ENCODE measurements at places on chromosomes 4 and X. TPM values are rescaled to one million over a fixed set of nuclear protein-coding genes. Genes with fewer than 3 reads are reported as not detected.

PAGE4 gene
- not detected for total RNA-seq

DNA sequence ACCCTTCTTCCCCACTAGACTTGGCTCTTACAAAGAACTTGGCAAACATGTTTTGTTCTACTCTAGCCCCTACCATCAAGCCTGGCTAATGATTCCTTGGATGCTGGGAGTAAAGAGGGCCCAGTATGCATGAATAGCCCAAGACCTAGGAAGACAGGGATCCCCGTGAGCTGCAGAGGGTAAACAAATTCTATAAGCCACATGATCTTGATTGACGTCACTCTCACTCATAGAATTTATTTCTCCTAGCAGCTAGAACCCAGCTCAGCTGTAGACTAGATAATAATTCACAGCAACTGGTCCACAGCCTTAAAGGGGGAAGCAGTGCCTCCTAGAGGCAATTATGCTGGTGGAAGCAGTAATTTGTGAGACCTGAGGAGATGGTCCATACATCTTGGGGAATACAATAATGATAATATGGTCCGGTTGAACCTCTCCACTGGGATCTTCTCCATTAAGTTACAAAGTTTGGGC, 16.1 kb upstream of the USO1 start:
- DNase-seq, result peak; percentile 58
- no peak overlapping the region for H3K4me3 ChIP-seq
- H3K27ac ChIP-seq, result no peak overlapping the region
- no peaks in the 10 kb centered on the region for H3K27me3 ChIP-seq
- no peaks in the 10 kb centered on the region for H3K4me1 ChIP-seq

GRCh38 chr4:100889401-100889800, 371.6 kb upstream of the EMCN start:
- H3K36me3 ChIP-seq, result no peaks in the 10 kb centered on the region
- peaks cover 3% of the 10 kb centered on the region for H3K27me3 ChIP-seq
- no peak for DNase-seq
- no peaks in the 10 kb centered on the region for H3K4me1 ChIP-seq
- no peak overlapping the region for H3K4me3 ChIP-seq
- H3K27ac ChIP-seq, result no peak overlapping the region

- no peaks in the 10 kb centered on the region for H3K36me3 ChIP-seq
- no peak overlapping the region for H3K4me3 ChIP-seq
- no peaks in the 10 kb centered on the region for H3K4me1 ChIP-seq
- peaks cover 2% of the 10 kb centered on the region for H3K27me3 ChIP-seq
- DNase-seq, result no peak
These were observed 70.4 kb upstream of the ANXA3 start for GRCh38 chr4:78481180-78481579.

GRCh38 chr4:37889849-37890800, 759 bp upstream of the TBC1D1 start:
- DNase-seq, result peak; percentile 64
- peaks cover 3% of the 10 kb centered on the region for H3K27me3 ChIP-seq
- H3K27ac ChIP-seq, result no peak overlapping the region

- no peak overlapping the region for H3K4me3 ChIP-seq
- no peak overlapping the region for H3K27ac ChIP-seq
- H3K27me3 ChIP-seq, result no peaks in the 10 kb centered on the region
- peaks cover 29% of the 10 kb centered on the region for H3K4me1 ChIP-seq
- no peak for DNase-seq
- peaks cover 2% of the 10 kb centered on the region for H3K36me3 ChIP-seq
These were observed 83.0 kb downstream of the FAM193A start for GRCh38 chr4:2619459-2619858.

OTUD5 gene
- 68.0 TPM for total RNA-seq

- H3K27ac ChIP-seq, result no peak overlapping the region
- no peaks in the 10 kb centered on the region for H3K36me3 ChIP-seq
- H3K27me3 ChIP-seq, result no peaks in the 10 kb centered on the region
These were observed 43.4 kb downstream of the OSTC start for GRCh38 chr4:108693819-108694218.

- no peak overlapping the region for H3K27ac ChIP-seq
- no peaks in the 10 kb centered on the region for H3K4me1 ChIP-seq
- H3K4me3 ChIP-seq, result no peak overlapping the region
- DNase-seq, result no peak
These were observed 57.6 kb downstream of the RAI2 start for GRCh38 chrX:17803449-17803848.

NPY1R gene
- total RNA-seq, result not detected

GRCh38 chrX:24956828-24957227, 58.9 kb downstream of the ARX start:
- H3K27me3 ChIP-seq, result no peaks in the 10 kb centered on the region
- DNase-seq, result no peak
- H3K4me3 ChIP-seq, result no peak overlapping the region

SMIM43 gene
- total RNA-seq, result not detected

HTRA3 gene
- total RNA-seq, result not detected

DNA sequence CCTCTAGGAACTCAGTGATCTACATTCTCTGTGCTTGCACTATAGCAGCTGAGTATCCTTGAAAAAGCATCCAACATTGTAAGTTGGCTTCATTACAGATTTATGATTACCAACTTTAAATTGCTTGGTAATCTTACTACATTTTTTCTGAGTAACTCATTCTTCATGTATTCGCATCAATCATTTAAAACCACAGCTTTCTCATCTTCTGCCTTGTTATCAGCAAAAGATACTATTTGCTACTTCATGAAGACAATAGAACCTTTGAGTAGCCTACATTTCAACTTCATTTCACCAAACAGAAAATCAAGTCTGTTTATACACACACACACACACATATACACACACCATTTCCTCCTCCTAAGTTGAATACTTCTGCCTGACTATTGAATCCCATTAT, 6.2 kb upstream of the DCAF8L2 start:
- no peaks in the 10 kb centered on the region for H3K27me3 ChIP-seq
- no peaks in the 10 kb centered on the region for H3K4me1 ChIP-seq
- no peak overlapping the region for H3K4me3 ChIP-seq
- H3K36me3 ChIP-seq, result no peaks in the 10 kb centered on the region
- DNase-seq, result no peak
- no peak overlapping the region for H3K27ac ChIP-seq

- DNase-seq, result no peak
- no peaks in the 10 kb centered on the region for H3K36me3 ChIP-seq
- no peaks in the 10 kb centered on the region for H3K27me3 ChIP-seq
- H3K27ac ChIP-seq, result no peak overlapping the region
- no peak overlapping the region for H3K4me3 ChIP-seq
- no peaks in the 10 kb centered on the region for H3K4me1 ChIP-seq
These were observed 126.7 kb upstream of the VCX2 start for GRCh38 chrX:8297766-8298165.

GRCh38 chrX:120999413-120999812, 13.9 kb upstream of the CT47A1 start:
- H3K36me3 ChIP-seq, result no peaks in the 10 kb centered on the region
- no peak overlapping the region for H3K4me3 ChIP-seq
- no peak overlapping the region for H3K27ac ChIP-seq
- H3K4me1 ChIP-seq, result peaks cover 2% of the 10 kb centered on the region
- DNase-seq, result no peak

- peaks cover 33% of the 10 kb centered on the region for H3K4me1 ChIP-seq
- H3K27ac ChIP-seq, result no peak overlapping the region
- peaks cover 3% of the 10 kb centered on the region for H3K36me3 ChIP-seq
- no peaks in the 10 kb centered on the region for H3K27me3 ChIP-seq
- no peak for DNase-seq
These were observed 57.7 kb downstream of the TBL1X start for GRCh38 chrX:9522378-9523155.

DMP1 gene
- not detected for total RNA-seq

DNA sequence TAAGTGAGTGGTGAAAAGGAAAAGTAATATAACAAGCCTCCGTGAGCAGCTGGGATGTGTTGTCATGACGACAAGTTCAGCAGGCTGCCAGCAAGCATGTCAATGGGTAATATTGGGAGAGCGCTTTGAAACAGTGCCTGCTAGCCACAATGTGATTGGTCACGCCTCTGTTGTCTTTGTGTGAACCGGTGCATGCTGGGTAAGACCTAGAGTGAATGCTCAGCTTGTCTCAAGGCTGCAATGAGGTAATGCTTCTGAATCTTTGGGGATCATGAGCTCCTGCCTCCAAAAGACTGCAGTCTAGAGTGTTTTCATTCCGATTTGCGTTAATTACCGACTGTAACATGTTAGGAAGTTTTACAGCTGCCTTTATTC, 54.9 kb downstream of the STOX2 start:
- peaks cover 4% of the 10 kb centered on the region for H3K27me3 ChIP-seq
- no peak overlapping the region for H3K27ac ChIP-seq
- no peaks in the 10 kb centered on the region for H3K4me1 ChIP-seq
- no peak overlapping the region for H3K4me3 ChIP-seq

GRCh38 chrX:48002929-48003328, 860 bp downstream of the ZNF182 start:
- H3K4me3 ChIP-seq, result peak overlapping the region; percentile 97
- H3K27me3 ChIP-seq, result no peaks in the 10 kb centered on the region
- DNase-seq, result no peak
- no peak overlapping the region for H3K27ac ChIP-seq
- peaks cover 25% of the 10 kb centered on the region for H3K4me1 ChIP-seq
- peaks cover 32% of the 10 kb centered on the region for H3K36me3 ChIP-seq

PRDM8 gene
- 1.6 TPM for total RNA-seq

DNA sequence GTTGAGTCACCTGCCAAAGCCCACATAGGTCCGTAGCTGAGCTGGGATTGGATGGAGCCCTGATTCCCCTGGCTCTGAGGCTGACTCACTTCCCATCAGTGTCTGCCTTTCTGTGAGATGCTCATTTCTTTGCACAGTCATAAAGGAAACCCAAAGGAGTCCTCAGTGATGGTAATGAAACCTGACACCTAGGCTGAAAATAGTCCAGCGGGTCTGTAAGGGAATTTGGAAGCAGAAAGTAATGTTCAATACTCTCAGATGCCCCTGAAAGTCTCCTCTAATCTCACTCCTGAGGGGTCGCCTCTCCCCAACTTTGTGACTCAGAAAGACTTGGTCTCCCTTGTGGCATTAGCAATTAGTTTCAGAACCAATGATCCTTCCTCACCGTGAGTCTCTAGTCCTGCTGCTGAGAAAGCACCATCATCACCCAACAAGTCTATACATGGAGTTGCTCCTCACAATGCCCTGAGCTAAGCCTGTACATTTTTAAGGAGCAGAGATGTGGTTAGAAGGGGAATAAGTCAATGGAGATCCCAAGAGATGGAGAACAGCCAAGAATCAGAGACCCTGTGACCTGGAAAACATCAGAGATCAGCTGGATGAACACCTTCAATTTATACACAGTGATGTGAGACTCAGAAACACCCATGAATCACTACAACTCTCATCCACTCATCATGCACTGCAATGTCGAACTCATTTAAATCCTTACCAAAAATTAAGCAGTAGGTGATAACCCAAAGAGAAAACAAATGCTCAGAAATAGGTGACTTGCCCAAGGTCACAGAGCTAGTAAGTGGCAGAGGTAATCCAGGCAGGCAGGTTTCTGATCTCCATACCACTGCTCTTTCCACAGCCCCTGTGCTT, 219.0 kb upstream of the CPEB2 start:
- H3K4me1 ChIP-seq, result peaks cover 22% of the 10 kb centered on the region
- H3K27ac ChIP-seq, result peak overlapping the region; percentile 86
- H3K27me3 ChIP-seq, result peaks cover 13% of the 10 kb centered on the region
- peaks cover 2% of the 10 kb centered on the region for H3K36me3 ChIP-seq
- peak; percentile 80 for DNase-seq

Data from activated CD4-positive, alpha-beta T cell treated with anti-CD3 and anti-CD28 coated beads for 36 hours (primary cell).